Stimulated activated memory B cell treated with anti-CD40 and anti-IgM and Interleukin-4, amounts not matched to agents 10 μg/mL and 1 μg/mL and 100 μg/mL, for 72 hours (primary cell): ENCODE measurements at places on chromosomes 2 and 18.

- ATAC-seq: no peak
Observed at GRCh38 chr2:197207106-197207505, 103.5 kb downstream of the ANKRD44 start.

DNA sequence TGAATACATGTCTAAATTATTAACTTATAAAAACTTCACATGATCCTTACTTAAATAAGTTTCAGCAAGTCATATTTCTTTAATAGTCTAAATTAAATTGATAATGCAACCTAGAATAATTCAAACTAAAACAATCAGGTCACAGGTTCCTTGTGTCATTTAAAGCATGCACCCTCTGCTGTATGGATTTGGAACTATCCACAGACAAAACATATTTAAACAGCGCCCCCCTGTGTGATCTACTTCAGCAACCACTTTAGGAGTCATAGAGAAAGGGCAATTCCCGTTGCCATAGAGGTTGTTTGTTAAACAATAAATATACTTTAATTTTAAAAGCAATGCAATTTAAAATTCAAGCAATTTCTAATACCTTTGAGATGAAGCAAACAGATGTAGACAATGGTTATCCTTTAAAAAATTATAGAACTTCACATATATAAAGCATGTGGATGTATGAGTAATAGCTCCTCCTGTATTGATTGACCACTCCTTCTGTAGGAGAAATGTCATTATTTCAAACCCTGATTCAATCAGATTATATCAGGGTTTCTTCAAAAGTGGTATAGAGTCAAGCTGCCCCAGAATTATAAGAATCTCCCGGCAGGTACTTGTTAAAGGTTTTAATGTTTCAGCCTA lies 21.2 kb downstream of the GRB14 start:
- ATAC-seq: peak; percentile 64

GRCh38 chr2:133434959-133435668 lies 133.1 kb downstream of the NCKAP5 start:
- no peak for ATAC-seq

DNA sequence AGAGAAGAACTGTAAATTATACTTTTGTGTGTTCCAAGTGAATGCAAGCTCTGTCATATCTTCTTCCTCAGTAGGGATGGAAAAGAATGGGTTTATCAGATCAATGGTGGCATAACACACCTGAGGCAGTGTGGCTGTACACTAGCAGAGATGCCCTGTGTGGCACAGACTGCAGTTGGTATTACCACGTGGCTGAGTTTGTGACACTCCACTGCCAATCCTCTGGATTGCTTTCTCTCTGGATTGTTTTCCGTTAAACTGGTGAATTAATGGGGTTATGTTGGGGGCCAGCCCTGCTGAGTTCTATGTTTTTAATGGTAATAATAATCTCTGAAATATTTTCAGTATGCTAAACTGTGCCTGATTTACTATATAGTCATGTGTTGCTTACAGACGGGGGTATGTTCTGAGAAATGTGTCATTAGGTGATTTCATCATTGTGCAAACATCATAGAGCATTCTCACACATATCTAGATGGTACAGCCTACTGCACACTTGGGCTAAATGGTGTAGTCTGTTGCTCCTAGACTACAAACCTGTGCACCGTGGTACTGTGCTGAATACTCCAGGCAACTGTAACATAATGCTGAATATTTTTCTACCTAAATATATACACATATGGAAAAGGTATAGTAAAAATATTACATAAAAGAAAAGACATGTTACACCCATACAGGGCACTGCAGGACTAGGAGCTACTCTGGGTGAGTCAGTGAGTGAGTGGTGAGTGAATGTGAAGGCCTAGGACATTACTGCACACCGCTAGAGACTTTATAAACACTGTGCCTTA lies 84.7 kb upstream of the ST6GAL2 start:
- ATAC-seq: no peak

- ATAC-seq: no peak
Observed at GRCh38 chr18:30487962-30488361, 554.6 kb downstream of the DSC3 start.

DNA sequence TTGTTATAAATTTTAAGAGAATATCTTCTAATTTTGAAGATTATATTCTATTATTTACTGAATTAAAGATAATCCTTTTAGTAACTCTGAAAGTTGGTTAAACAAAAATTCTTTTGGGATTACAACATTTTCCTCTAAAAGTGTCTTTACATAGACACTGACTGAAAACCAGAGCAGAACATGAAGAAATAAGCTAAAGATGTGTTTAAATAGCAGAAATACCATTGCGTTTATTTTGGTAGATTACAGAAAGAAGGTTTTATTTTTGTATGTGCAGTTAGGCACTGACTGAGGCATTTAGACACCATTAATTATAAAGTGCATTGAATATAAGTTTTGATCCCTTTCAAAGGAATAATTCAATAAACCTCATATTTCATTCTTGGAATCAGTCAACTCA lies 13.5 kb upstream of the NPC1 start:
- ATAC-seq: no peak

GRCh38 chr2:158741625-158742024 lies 53.5 kb upstream of the DAPL1 start:
- no peak for ATAC-seq

DNA sequence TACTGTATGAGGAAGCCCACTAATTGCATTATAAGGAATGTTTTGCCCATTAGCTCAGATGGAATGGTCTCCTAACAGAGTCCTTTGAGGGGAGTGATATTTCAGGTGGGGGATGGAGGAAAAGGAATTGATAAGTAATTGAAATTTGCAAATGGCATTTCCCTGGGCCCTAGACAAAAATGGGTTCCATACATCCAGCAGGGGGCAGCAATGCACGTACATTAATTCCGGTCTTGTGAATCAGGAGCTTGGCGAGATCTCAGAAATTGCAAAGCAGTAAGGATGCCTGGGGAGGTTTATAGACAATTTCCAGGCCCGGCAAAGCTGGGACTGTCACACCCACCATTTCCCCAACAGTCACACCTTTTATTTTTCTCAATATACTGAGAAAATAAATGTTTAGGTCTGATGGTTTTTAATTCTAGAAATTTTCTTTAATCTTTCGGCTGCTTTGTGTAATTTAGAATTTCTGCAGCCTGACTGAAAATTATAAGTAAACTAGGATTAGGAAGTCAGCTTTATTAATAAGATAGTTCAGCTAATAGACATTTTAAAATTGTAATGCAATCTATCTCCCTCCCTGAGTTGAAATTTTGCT lies 122.8 kb downstream of the LYPD1 start:
- no peak for ATAC-seq

GRCh38 chr2:5617796-5618195 lies 74.4 kb upstream of the SOX11 start:
- no peak for ATAC-seq

DNA sequence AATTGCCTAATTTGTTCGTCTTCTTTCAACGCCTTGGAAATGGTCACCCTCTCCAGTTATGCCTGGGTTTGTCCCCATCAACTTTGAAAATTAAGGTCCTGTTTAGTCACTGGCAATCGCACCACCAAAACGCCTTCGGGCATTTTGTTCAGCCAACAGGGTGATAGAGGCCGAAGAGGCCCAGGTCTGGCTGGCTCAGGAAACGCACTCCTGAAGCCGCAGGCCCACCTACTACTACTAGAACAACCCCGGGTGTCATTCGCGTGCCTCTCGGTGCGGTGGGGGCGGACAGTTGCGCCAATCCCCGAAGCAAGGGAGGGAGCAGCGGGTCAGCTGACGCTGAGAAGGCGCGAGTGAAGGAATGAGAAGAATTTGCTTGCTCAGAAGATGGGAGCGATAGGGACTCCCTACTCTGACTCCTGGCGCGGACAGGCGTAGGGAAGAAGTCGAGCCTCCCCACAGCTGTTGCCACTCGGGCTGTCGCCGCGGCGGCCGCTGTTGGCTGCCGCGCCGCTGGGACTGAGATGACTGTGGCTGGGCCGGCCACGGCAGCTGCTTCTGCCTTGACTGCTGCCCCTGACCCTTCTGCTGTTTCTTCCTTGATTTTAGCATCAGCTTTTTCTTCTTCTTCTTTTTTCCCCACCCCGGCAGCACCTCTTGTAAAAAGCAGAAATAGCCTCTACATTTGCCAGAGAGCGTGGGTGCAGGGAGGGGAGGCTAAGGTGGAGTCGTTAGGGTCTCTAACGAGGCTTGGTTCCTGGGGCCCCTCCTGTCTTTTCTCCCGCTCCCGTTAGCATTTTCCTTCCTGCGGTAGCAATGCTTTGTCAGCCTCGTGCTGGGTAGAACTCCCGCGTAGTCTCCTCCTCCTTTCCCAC lies 387.6 kb downstream of the FIGN start:
- peak; percentile 31 for ATAC-seq

DNA sequence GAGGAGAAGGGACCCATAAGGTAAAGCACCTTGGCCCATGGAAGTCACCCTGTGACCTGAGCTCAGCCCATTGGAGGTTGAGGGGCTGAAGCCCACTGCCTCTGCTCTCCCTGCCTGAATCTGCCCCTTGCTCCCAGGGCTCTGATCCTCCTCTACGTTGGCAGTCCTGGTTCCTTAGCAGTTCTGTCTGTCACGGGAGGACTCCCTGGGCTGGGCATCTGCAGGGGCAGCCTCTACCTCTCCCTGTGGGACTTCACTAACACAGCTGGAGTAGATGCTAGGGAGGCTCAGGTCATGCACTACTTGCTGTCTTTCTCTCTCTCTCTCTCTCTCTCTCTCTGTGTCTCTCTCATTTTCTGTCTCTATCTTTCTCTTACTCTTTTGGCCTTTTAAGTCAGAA lies 8.7 kb downstream of the GYPC start:
- peak; percentile 16 for ATAC-seq

- no peak for ATAC-seq
Observed at GRCh38 chr2:223247136-223247535, 195.1 kb downstream of the KCNE4 start.

GRCh38 chr2:172021955-172022354 lies 22.2 kb downstream of the METAP1D start:
- no peak for ATAC-seq

DNA sequence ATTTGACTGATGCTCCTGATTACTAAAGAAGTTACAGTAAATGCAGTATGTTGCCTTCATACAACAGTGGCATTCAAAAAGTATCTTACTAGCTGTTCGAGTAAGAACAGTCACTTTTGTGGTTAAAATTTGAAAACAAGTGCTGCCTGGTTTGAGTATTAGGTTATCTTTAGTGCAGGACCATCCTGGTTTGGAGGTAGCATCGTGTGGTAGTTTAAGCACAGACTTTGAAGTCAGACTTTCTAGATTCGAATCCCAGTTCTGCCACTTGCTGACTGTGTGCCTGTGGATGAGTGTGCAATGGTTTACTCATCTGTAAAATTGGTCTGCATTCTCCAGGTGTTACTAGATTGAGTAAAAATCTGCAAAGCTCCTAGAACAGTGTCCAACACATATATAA lies 96.8 kb downstream of the SGPP2 start:
- no peak for ATAC-seq

DNA sequence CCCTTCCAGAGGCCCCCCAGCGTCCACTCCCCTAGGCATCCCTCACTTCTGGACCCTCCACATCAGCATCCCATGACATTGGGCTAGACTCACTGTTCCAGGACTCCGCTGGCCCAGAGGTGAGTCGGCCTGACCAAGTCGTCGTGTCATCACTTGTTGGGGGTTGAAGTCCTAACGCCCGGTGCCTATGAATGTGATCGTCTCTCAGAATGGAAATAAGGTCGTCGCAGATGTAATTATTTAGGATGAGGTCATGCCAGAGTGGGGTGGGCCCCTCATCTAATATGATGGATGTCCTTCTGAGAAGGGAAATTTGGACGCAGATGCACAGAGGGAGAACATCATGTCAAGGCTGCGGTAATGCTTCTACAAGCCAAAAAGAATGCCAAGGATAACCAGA lies 142.7 kb downstream of the AGAP1 start:
- no peak for ATAC-seq

DNA sequence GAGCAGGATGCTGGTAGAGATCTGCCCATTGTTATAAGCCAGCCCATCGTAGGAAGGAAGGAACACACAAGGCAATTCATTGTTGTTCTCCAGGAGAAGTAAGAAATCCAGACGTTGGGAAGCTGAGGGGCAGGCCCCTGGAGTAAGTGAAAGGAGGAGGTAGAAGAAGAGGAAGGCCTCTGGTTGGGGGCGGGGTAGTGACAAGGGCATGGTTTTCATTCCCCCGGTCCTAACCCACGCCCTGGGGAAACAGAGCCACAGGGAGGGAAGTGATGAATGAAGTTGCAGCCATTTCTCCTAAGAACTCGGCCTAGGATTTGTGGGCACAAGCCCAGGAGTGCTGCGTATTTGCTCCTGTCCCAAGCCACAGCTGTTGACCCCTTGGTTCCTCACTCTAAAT lies 18.0 kb downstream of the LBH start:
- ATAC-seq: no peak

- ATAC-seq: no peak
Observed at GRCh38 chr2:181823405-181823804, 68.1 kb upstream of the ITPRID2 start.

DNA sequence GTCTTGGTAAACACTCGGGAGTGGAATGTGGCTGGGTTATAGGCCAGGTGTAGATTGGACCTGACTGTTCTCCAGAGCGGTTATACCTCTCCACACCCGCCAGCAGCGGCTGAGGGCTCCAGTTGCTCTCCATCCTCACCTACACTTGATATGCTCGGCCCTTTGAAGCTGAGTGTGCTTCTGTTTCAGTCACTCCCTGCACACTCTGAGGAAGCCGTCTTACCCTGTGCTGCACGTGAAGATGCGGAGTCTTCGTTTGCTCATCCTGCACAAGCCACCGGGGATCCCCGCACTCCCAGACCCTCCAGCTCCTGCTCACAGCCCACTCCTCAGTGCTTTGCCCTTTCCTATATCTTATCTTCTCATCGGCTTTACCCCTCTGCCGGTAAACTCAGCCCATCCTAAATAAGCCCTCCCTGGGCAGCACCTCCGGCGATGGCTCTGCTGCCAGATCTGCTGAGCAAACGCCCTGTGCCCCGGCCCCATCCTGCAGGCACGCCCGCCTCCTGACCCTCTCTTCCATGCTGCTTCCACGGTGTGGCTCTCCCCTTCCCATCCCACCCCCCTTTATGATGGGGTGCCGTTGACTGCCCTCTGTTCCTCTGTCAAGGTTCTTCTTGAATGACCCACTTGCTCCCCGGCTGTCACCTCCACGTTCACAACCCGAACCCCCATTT lies 47.3 kb upstream of the ODC1 start:
- no peak for ATAC-seq

- ATAC-seq: no peak
Observed at GRCh38 chr2:49687918-49688317, 533.6 kb upstream of the FSHR start.

- ATAC-seq: no peak
Observed at GRCh38 chr2:34402376-34402775, 803.3 kb upstream of the FAM98A start.

GRCh38 chr2:61922714-61923113 lies 17.2 kb downstream of the COMMD1 start:
- ATAC-seq: no peak

- no peak for ATAC-seq
Observed at GRCh38 chr18:34330308-34330707, 105.6 kb upstream of the NOL4 start.

- no peak for ATAC-seq
Observed at GRCh38 chr2:131036269-131036668, 57.0 kb downstream of the FAM168B start.

- ATAC-seq: no peak
Observed at GRCh38 chr2:121210691-121211090, 74.3 kb downstream of the TFCP2L1 start.
